ENCODE measurements at places on chromosomes 11 and 22. TPM values are rescaled to one million over a fixed set of nuclear protein-coding genes. Genes with fewer than 3 reads are reported as not detected.

DNA sequence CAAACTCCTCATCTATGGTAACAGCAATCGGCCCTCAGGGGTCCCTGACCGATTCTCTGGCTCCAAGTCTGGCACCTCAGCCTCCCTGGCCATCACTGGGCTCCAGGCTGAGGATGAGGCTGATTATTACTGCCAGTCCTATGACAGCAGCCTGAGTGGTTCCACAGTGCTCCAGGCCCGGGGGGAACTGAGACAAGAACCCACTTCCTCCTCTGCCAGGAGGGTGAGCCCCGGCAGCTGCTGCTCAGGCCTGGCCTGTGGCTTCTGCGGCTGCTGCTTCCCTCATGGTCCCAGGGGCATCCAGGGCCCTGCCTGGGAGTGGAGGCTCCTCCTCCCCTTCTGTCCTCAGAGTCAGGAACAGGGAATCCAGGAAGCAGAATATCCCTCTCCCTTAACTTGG lies 98.4 kb downstream of the ZNF280B start:
- DNase-seq = peak; percentile 86

- no peak for DNase-seq
Measured at GRCh38 chr11:60959431-60959830, 7.5 kb upstream of the SLC15A3 start.

- no peak for DNase-seq
Measured at GRCh38 chr11:1770061-1770460, 6.3 kb upstream of the CTSD start.

GRCh38 chr11:9716275-9717039 lies 52.6 kb downstream of the SWAP70 start:
- DNase-seq = peak; percentile 79

- DNase-seq = peak; percentile 92
Measured at GRCh38 chr11:59283825-59284772, 71.4 kb upstream of the MPEG1 start.

- DNase-seq = no peak
Measured at GRCh38 chr11:58028687-58029411, 1.9 kb upstream of the OR6Q1 start.

GRCh38 chr11:94088906-94089305 lies 39.7 kb upstream of the PANX1 start:
- DNase-seq = no peak

DNA sequence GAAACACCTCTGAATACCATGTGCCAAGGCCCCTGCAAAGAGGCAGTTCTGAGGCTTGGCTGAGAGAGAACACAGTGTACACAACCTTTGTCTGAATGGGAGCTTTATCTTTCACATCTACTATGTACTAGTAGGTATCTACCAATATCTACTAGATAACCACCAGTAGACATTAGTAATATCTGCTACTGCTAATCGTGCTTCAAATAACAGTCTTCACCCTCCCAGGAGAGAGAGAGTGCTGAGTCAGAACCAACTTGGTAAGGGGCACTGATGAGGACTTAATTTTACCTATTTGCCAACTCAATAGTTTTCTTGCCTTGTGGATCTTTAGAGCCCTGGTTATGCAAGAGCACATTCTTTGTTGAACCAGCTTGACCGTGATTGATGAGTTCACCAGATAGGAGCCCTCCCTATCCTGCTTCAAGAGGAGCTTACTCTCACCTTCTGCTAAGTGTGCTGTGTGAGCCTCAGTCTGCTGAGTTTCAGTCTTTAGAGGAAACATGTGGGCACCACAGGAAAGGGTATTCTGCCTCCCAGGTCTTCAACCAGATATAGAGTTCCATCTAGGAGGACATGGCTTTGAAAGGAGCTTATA lies 967.5 kb downstream of the NTM start:
- DNase-seq = no peak

DNA sequence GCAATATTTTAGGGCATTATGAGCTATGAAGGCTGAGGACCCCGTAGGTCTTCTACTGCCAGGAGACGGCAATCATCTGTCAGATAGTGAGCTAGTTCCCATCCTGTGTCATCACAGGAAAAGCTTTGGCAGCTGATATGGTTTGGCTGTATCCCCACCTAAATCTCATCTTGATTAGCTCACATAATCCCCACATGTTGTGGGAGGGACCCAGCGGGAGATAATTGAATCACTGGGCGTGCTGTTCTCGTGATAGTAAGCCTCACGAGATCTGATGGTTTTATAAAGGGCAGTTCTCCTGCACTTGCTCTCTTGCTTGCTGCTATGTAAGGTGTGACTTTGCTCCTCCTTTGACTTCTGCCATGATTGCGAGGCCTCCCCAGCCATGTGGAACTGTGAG lies 18.1 kb downstream of the CSRP3 start:
- no peak for DNase-seq

DNA sequence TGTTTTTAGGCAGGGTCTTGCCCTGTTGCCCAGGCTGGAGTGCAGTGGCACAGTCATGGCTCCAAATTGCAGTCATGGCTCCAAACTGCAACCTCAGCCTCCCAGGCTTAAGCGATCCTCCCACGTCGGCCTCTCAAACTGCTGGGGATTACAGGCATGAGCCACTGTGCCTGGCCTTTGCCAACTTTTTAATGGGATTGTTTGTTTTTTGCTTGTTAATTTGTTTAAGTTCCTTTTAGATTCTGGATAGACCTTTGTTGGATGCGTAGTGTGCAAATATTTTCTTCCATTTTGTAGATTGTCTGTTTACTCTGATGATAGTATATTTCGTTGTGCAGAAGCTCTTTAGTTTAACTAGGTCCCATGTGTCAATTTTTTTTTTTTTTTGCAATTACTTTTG lies 10.0 kb upstream of the SCGB1D1 start:
- DNase-seq = no peak

GRCh38 chr22:30556388-30556787 lies 9.8 kb upstream of the SEC14L6 start:
- no peak for DNase-seq

- no peak for DNase-seq
Measured at GRCh38 chr11:11605821-11606450, 15.9 kb downstream of the GALNT18 start.

DNA sequence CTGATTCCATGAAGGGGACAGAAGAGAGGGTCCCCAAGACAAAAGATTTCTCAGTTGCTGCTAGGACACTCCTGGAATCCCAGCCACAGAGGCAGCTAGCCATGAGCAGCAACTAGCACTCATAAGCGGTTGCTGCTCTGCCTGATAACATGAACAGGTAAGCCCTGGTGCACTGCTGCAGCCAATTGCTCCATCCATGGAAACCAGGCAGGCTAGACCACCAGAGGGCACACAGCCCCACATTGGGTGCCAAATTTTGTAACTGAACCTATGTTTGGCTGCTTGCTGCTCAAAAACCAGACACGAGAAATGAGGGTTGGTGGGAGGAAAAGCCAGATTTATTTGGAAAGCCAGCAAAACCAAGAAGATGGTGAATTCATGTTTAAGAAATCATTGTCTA lies 21.9 kb upstream of the QSER1 start:
- DNase-seq = peak; percentile 25

- no peak for DNase-seq
Measured at GRCh38 chr11:133123366-133123765, 408.9 kb downstream of the OPCML start.

DNA sequence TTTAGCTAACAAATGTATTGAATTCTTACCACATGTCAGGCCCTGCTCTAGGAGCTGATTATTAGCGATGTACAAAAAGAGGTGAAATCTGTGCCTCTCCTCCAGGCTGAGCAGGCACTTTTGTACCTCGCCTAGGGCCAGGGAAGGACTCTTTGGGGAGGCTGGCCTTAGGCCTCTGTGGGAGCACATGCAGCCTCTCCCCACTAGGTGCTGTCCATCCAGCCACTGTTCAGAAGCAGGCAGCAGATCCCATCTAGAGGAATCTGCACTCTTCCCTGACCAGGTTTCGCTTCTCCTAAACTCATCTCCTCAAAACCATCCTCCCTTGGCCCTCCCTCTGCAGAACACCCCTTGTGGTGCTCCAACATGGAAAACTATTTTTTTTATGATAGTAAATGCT lies 51.9 kb upstream of the WT1 start:
- peak; percentile 5 for DNase-seq

- DNase-seq = no peak
Measured at GRCh38 chr11:88739524-88739923, 326.3 kb downstream of the GRM5 start.

- DNase-seq = no peak
Measured at GRCh38 chr11:17529844-17530185, 14.4 kb downstream of the USH1C start.

DNA sequence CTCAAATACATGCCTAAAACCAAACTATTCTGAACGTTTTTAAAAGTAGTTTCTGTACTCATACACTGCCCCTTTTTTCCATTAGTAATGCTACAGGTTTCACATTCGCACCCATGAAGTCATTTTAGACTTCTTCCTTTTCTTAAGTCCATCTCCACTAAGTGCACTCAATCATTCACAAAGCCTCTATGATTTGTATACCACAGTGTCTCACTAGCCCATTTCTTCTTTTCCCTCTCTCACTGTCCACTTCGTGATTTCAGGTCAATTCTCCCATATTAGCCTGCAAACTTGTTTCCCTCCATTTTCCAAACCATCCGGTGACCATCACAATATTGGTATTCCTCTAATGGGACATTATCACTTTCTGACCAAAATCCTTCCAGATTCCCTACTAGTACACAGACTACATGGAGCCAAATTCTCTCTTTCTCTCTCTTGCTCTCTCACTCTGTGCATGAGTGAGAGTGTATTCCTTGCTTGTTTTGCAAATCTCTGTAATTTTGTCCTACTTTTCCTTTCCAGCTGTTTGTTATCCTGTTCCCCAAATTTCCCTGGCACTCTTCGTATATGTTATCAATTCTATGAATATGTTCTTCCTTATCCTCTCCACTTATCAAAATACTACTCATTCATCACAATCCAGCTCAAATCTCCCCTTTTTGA lies 3.4 kb upstream of the ZC3H12C start:
- DNase-seq = no peak

GRCh38 chr22:49197505-49197904 lies 630.2 kb downstream of the BRD1 start:
- DNase-seq = no peak

DNA sequence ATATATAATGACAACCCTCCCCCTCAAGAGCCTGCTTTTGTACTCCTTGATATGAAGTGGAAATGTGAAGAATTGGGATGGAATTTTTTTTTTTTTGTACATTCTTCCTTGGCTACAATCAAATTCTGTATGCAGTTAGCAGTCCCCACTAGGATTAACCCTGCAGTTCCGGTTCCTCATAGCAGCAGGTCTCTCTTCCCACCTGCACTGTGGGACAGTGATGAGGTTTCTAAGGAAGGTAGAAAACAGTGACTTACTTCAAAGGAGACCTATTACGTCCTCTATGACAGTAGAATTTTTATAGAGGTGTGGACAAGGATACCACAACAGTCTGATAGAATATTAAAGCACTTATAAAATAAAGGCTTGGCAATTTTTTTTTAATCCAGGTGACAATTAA lies 46.3 kb upstream of the ALKBH3 start:
- no peak for DNase-seq

DNA sequence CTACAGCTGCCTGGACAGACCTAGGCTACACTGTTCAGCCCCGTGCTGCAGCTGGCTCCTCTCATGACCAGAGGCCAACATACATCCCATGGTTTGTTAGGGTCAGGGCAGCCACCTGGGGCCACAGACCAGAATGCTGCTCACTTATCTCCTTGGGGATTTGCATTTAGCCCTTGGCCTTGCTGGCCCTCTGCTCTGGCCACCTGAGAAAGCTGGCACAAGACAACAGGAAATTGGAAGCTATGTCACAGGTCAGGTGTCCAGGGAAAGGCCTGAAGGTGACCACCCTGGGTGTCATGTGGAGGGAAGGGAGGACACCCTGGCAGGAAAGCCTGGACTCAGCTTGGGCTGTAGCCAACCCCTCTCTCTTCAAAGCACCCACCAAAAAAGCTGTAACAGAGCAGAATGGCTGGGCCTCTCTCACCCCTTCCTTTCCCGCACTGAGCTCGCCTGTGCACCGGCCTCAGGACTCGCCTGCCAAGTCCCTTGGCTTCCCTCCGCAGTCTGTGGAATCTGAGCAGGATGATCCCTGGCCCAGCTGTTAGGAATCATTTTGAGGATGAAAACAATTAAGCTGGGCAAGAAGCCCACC lies 86.3 kb downstream of the SNX19 start:
- DNase-seq = no peak

- DNase-seq = no peak
Measured at GRCh38 chr11:83533166-83533565, 247.0 kb upstream of the CCDC90B start.

- DNase-seq = no peak
Measured at GRCh38 chr11:35623621-35624168, 5.4 kb downstream of the FJX1 start.

- no peak for DNase-seq
Measured at GRCh38 chr11:72338741-72339140, 94.8 kb upstream of the PHOX2A start.

- DNase-seq = no peak
Measured at GRCh38 chr22:46767249-46767985, 5.0 kb downstream of the TBC1D22A start.

DNA sequence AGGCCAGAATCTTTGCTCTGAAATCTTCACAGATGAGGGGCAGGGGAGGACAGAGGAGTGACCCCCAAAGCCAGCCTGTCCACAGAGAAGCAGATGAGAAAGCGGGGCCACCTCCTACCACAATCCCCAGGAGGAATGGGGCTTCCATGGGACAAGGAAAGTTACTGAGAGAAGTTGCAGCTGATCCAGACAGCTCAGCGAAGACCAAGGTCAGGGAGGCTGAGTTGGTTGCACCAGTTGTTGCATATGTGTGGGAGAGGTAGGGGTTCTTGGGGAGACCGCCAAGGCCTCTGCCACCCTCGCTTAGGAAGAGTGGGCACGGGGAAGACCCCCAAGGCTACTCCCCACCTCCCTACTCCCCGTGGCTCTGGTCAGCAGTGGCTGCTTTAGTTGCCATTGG lies 81.6 kb upstream of the EIF3D start:
- DNase-seq = no peak

GRCh38 chr22:44596396-44597125 lies 98.5 kb upstream of the RTL6 start:
- no peak for DNase-seq

- DNase-seq = no peak
Measured at GRCh38 chr11:89293965-89294679, 116.4 kb downstream of the TYR start.

DNA sequence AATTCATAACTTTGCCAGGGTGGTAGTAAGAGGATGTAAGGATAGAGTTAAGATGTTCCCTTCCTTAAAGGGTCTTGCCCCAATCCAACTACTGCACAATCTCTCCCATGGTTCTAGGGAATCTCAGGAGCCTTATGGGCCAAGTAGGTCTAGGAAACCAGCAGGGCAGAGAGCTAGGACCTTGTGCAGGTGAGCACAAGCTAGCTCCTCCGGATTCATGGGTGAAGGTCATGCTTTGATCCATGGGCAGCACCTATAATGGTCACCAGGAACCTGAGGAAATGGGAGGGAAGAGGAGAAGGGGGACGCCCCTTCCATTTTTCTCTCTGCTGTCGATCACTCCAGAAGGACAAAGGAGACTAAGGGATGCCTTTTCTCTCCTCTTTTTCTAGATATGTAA lies 16.8 kb downstream of the KCNJ11 start:
- no peak for DNase-seq

The KRTAP5-10 gene
- 0.27 TPM for total RNA-seq

The PPFIBP2 gene
- 202 TPM for total RNA-seq

The KRTAP5-11 gene
- total RNA-seq = not detected

The ADAMTS15 gene
- not detected for total RNA-seq

The UCP3 gene
- total RNA-seq = 11.0 TPM

The GDPD4 gene
- total RNA-seq = not detected

The BAIAP2L2 gene
- total RNA-seq = 0.96 TPM

The SLC35F2 gene
- 9.4 TPM for total RNA-seq

The CASP1 gene
- 31.9 TPM for total RNA-seq

The ISX gene
- not detected for total RNA-seq

The SPDYC gene
- total RNA-seq = not detected

Measured in B cell (primary cell).